ENCODE measurements at places on chromosomes 4 and X. TPM values are rescaled to one million over a fixed set of nuclear protein-coding genes. Genes with fewer than 3 reads are reported as not detected.
A peak's percentile ranks its signal among the peaks of the same experiment; 100 is the strongest.

DNA sequence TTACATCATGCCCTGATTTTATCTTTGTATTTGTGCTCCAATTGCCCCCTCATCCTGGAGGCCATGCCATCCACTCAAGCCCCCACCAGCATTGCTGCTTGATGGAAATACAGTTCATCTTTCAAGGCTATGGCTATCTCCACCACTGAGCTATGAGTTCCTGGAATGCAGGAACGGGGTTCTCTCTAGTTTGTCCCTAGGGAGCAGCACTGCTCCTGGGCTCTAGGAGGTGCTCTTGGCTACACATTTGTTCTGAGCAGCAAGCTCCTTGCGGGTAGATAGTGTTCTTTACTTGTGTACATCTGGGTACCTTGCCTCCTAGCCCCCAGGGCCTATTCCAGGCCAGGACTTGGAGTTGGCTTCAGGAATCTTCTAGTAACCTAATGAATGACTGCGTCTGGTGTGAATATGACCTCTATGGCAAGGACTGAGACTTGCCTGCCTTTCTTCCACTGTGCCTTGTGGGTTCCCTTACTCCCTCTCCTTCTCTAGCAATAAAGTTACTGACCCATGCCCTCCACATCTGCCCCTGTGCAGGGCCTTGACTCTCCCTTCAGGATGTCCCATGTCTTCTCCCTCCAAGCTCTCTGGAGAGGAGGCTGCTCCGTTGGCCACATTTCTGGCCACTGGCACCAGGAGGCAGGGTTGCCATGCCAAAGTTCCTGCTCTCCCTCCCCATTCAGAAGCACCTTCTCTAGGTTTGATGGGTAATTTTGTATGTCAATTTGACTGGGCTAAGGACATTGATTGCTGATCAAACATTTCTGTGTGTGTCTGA is 7.6 kb downstream of the CITED1 start:
- DNase-seq, result no peak

DNA sequence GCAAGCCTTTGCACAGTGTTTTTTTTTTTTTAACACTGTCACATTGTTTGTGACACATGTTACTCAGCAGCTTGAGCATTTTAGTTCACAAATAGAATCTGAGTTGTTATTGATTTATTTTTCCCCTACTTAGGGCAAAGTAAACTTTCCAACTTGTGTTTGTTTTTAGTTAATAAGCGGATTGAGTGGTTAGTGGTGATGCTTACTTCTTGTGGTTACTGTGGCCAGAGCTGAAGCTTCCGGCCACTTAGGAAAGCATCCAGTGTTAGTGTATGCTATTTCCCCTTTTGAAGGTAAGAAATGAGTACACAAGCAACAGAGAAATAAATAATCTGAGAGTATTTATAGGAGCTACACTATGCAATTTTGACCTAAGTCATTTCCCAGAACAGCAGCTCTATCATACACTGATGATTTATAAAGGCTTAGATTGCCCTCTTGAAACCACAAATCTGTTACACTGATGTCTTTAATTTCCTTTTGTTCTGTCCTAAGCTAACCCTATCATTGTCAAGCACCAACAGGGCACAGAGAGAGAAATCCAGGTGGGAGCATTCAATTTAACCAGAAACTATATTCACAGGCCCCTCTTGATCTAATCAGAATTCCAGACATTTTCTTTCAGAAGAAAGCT is 2464.6 kb downstream of the PCDH7 start:
- no peak for DNase-seq

DNA sequence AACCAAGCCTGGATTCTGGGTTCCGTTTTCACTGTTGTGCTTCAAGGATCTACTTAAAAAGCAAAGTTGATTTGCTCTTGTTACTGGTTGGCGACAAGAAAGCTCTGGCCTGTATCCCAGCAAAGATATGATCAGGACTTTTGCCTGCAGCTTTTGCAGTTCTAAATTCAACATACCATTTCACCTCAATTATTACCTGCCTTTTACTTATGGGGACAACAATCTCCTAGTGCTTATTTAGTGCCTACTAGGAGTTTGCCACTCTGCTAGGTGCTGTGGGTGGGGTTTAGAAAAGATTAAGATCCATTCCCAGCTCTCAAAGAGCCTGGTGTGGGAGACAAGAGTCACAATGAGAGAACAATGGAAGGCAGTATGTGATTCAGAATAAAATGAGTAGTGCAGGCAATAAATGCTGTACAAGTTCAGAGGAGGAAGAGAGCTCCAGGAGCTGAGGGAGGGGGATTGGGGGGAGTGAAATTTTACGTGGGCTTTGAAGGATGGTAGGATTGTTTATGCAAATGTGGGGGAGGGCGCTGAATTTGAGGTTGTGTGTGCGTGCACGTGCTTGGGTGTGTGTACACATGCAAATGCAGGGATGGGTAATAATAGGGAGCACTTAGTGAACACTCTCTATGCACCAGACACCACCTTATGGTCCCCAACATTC is 5.0 kb upstream of the TMEM164 start:
- DNase-seq, result no peak

- DNase-seq, result no peak
Observed at GRCh38 chrX:68428431-68428830, 4.9 kb downstream of the OPHN1 start.

DNA sequence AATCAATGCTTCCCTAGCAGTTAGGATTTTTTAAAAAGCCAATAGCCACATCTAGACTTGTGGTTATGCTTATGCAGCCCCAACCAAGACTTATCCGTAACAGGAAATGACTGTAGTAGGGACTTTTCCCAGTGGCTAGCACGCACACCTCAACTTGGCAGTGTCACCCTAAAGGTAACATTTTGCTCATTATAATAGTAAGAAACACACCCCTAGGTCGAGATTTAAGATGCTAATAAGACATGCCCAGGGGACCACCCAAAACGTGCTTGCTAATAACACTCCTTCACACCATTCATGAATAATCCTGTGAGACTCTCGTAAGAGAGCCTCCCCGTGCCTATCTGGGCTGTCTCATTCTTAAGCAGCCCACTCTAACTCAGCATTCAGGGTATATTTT is 195.3 kb downstream of the CHIC1 start:
- DNase-seq, result no peak

GRCh38 chr4:7124689-7125442 is 57.0 kb upstream of the GRPEL1 start:
- peak; percentile 65 for DNase-seq

DNA sequence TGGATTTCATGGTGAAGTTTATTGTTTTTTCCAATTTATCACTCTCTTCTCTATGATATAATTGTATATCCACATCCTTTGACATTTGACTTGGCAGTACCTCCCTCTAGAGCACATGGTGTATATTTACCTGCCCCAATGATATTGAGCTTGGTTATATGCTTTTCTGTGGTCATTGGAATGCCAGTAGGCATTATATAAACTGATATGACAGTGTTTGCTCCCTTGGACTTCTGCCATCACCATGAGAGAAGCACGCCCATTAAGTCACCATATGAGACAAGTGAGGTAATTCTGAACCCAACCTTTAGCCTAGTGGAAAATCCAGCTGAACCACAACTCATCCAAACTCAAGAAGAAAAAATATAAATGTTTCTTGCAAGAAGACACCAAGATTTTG is 2761.5 kb downstream of the ARAP2 start:
- DNase-seq, result no peak

GRCh38 chrX:144840616-144841015 is 406.7 kb upstream of the SPANXN1 start:
- no peak for DNase-seq

DNA sequence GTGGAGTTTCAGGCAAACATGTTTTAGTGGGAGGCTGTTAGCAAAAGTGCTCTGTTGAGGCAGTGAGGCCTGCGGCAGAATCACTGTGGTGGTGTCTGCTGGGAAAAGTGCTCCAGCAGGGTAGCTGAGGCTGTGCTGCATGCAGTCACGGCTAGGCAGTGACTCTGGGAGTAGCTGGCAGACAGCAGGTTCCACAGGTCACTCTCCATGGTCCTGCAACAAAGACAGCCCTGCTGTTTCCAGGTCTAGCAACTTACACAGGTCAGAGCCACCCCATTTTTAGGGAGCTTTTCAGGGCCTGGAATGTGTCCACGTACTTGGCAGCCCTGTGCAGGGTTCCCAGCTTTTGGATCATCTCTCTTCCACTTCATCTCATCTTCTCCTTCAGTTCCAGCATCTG is 184.3 kb downstream of the NAA11 start:
- DNase-seq, result no peak

DNA sequence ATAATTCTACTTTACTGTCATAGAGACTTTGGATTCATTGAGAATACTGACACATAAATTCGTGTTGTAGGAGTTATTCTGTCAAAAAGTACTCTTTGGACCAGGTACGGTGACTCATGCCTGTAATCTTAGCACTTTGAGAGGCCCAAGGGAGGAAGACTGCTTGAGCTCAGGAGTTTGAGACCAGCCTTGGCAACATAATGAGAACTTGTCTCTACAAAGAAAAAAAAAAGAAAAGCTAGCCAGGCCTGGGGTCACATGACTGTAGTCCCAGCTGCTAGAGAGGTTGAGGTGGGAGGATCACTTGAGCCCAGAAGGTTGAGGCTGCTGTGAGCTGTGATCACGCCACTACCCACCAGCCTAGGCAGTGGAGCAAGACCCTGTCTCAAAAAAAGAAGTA is 54.9 kb downstream of the WDR19 start:
- no peak for DNase-seq

The NAA11 gene
- not detected for total RNA-seq

The PIGA gene
- 2.8 TPM for total RNA-seq

The TGIF2LX gene
- total RNA-seq, result not detected

The EGF gene
- 92.4 TPM for total RNA-seq

Measured in psoas muscle (tissue), 8 donors.